ENCODE measurements at places on chromosomes 7 and 10. TPM values are rescaled to one million over a fixed set of nuclear protein-coding genes. Genes with fewer than 3 reads are reported as not detected.

DNA sequence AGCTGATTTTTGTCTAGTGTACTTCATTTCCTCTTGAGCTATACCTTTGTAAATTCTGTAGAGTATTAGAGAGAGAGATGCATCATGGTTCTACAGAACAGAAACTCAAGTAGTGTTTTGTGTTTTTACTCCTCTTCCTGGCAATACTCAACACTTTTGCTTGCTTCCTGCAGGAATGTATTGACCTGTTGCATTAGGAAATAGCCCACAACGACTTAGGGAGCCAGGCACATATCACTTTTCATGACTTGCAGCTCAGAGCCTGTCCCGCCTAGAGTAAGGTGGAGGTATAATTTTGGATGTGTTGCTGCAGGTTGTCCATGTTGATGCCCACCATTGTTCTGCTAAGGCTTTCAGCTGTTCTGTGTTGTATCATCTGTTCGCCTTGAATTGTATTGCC, 216.3 kb downstream of the SDK1 start:
- DNase-seq = no peak

DNA sequence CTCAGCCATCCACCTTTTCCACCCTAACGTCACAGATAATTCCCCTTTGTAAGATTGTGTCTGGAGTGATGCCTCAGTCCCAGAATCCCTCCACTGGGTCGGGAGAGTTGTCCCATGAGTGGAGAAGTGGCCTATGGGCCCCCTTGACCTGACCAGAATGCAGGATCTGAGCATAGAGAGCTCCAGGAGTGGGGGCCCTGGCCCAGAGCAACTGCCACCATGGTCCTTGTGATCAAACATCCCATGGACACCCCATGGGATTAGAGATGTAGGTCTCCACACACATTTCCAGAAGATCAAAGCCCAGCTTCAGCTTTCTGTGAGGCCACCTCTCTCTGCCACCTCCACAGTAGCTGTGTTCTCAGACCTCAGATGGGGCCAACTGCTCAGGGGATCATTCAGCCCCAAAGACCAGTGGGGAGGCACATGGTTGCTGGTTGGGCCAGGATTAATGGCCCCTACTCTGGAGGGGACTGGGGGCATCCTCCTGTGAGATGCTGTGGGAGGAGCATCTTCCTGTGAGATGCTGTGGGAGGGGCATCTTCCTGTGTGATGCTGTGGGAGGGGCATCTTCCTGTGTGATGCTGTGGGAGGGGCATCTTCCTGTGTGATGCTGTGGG, 28.5 kb upstream of the DPYSL4 start:
- no peak for DNase-seq

DNA sequence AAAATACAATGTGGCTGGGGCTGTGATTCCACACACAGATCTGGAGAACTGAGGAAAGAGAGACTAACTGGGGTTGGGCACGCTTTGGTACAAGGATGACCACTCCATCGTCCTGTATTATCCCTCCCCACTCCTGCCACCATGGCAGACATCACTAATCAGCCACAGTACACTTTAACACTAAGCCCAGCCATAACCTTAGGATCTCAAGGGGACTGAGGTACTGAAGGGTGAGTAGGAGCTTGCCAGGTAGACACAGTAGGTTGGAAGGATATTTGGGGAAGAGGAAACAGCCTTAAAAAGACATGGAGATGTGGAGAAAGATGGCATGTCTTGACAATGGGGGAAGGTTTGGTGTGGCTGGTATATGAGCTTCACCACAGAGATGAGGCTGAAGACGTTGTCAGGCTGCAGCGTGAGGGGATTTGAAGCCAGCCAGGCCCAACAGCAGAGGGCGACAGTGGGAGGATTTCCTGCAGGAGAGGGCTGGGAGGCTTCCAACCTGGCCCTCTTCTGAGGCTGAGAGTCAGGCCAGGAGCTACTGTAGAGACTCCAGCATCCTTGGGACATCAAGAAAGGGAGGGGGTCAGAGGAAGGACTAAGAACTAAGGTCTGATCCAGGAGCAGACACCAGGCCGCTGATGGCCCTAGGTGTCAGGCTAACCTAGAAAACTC, 58.6 kb upstream of the COL13A1 start:
- no peak for DNase-seq

DNA sequence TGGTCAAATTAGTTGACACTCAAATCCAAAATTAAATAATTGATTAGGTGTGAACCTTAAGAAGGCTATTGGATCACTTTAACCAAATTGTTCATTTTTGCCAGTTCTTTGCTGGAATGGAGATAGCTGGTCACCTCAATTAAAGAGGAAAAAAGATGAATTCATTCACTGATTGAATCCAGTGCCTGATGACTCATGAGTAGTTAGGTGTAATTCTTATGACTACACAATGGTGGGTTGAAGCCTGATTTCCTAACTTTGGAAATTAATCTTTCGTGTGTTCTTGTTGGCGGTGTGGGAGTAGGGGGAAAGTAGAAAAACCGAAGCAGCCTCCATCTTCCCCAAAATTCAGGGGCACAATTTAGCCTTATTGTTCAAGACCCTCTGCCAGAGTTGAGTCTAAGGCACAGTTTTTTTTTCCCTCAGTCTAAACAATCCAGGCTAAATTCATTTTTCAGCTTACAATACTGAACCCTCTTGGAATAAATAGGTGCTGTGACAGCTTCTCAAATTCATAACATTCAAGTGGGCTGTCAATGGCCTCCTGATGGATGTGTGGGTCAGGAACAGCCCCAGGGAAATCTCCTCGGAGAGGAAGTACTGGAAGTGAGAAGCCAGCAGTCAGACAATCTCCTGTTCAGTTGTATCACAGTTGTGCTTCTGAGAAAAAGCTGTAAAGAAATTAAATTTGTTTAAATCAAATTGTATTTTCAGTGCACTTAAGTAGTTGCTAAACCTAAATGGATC, 356.6 kb downstream of the BBS9 start:
- no peak for DNase-seq

Gene CNPY1
- not detected for total RNA-seq

DNA sequence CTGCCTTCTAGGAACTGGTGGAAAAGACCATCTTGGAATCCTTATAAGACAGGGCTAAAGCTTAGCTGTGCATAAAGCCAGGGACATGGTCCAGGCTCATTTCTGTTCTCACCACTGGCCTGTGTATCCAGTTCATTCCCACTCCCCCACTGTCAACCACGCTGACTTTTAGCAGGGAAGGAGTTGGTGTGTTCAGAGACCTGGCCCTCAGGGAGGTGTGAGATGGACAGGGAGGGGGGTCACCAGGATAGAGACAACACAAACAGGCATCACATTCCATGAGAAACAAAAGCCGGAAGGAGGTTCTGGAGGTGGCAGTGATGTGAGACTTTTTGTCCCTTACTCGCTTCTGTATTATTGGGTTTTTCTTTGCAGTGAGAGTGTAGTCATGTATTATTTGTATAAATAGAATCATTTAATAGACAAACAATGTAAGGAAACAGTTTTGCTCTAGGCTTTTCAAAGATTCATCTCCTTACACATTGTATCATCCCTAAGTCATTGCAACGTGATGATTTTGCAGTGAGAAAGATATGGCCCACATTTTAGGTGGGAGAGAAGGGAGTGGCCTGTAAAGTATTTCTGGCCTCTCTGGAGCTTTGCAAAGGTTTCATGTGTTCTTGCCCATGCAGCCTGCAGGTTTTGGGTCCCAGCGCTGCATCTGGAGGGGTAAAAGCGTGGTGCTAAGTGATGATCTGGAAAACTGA, 52.0 kb downstream of the EEPD1 start:
- no peak for DNase-seq

Gene TEX47
- total RNA-seq = not detected

Gene ARMC10
- 36.6 TPM for total RNA-seq

GRCh38 chr10:97778452-97779302, 6.9 kb upstream of the SFRP5 start:
- no peak for DNase-seq

DNA sequence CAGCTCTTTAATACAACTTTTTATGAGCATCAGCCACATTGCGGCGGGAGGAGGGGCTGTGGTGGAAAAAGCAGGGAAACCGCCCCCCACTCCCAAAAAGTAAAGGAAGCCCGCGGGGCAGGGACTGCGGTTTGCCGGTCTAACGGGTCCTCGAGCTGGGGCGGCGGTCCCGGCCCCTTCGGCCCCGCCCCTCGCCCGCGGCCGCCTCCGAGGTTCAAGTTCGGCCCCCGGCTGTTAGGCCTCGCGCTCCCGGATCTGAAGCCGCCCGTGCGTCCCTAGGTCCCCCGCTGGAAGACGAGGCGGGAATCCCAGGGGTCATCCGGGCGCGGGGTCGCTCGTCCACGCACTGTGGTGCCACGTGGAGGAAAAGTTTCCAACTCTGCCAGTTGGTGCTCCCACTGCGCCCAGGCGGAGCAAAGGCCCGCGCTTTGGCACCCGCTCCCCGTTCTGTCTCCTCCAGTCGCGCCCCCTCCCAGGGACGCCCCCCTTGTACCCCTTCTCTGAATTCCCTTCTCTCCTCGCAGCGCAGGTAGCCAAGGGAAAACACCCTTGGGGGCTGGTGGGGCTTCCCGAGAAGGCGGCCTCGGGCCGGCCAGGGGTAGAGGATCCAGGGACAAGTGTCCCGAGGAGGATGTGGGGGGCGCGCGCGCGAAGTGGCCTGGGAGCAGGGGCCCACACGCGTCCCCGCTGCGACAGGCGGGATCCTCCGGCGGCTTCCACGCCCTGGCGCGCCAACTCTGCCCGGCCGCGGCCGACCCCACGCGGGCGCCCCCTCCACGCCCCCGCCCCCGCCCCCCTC, 798 bp upstream of the AUTS2 start:
- DNase-seq = no peak

- no peak for DNase-seq
Measured at GRCh38 chr10:124106241-124106879, 13.0 kb upstream of the CHST15 start.

DNA sequence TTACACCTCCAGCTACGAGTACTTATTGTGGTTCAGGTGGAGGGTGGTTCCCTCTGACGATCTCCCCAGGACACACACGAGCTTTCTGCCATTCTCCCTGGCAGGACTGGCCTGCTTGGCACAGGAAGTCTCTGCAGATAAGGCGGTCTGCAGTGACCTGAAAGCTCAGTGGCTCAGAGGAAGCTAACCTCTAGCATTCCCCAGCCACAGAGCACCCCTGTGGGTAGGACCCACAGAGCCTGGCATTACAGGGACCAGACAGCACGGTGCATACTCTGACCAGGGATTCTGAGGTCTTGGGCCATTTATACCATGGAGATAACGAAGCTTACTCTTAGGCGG, 1.9 kb upstream of the GPR146 start:
- no peak for DNase-seq

Gene NEUROD6
- total RNA-seq = not detected

- no peak for DNase-seq
Measured at GRCh38 chr7:134512271-134512670, 15.1 kb upstream of the AKR1B10 start.

DNA sequence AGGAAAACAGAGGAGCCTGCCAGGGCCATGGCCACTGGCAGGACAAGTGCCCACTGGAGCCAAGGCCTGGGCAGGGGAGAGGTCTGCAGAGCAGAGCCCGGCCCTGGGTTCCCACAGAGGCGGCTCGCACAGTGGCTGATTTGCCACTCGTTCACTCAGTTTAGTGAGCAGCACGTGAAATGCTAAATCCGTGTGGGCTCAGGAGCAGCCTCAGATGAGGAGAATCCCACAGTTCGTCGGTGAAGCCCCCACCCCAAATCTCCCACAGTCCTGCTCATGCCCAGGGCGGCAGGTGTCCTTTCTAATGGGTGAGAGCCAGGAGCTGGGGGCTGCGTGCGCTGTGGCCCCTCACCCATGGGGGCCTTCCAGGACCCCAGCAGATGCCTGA, 107.7 kb upstream of the FAM20C start:
- no peak for DNase-seq

GRCh38 chr10:6912021-6912420, 331.9 kb upstream of the PRKCQ start:
- no peak for DNase-seq

DNA sequence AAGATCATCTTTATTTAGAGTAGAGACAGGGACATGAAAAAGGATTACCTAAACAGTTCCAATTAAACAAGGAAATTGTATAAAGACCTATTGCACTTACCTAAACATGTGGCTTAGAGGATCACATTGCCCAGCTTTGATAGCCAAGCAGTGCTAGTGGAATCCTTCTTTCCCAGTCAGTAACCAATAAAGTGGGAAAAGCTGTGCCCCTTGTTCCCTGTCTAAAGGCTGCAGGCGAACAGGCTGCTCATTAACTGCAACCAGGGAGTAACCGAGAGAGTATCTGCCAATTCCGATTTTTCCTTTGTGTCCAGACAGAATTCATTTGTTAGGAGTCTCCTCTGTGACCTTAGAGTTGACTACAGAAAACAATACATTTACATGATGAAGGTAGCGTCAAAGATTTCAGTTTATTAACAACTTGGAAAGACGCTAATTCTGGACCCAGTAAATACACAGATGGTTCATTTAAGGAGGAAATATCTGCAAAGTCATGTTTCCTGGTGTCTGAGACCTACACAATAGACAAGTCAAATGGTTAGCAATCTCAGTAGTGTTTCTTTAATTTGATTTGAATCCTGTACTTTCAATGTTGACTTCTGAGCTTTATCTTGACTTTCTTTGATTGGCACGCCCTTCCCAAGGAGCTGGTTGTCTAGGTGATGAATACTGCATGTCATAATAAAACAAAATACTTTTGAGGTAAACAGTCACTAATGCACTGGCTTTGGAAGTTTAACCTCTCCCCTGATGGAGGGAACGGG, 57.3 kb upstream of the MET start:
- DNase-seq = no peak

DNA sequence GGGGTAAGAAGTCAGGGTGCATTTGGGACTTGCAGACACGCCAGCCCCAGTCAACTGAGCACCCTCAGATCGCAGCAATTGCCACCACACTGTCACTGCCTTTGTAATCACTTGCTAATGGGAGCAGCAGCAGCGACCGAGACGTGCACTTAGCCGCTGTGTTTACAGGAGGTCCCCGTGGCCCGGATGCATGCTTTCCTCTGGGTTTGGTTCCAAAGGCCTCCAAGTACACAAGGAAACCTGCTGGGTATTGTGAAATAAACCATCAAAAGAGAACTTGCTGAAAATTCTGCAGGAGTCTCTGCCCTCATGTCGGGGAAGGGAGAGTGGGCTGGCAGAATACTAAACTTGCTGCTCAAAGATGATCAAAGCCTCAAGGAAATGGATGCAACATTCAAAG, 341.7 kb downstream of the DNAJB6 start:
- no peak for DNase-seq

DNA sequence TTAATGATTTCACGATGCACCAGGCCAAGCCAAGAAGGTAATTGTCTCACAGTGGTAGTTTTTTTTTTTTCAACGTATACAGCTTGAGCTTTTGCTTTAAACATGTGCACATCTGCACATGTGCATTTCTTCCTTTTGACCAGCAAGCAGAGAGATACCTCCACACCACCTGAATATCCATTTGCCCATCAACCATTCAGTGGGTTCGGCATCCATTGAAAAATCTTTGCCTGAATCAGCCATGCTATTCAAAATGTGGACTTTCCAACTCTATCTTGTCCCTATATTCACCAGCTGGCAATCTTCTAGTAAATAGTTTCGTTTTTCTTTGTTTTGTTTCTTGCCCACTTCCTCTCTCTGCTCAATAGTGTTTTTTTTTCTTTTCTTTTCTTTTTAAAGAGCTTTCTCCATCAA, 7.7 kb upstream of the TRA2A start:
- DNase-seq = no peak

Gene MYOZ1
- not detected for total RNA-seq

Data from vagina (tissue), 2 donors.